ENCODE measurements at places on chromosomes 3 and 15.

GRCh38 chr3:158106766-158107471 lies 699 bp upstream of the SHOX2 start:
- DNase-seq, result peak; percentile 25
- H3K4me1 ChIP-seq, result peaks cover 60% of the 10 kb centered on the region
- H3K4me3 ChIP-seq, result peak overlapping the region; percentile 83
- H3K36me3 ChIP-seq, result peaks cover 5% of the 10 kb centered on the region

GRCh38 chr15:33860754-33861153 lies 107.5 kb upstream of the CHRM5 start:
- H3K27me3 ChIP-seq, result no peaks in the 10 kb centered on the region
- no peak for DNase-seq
- no peaks in the 10 kb centered on the region for H3K4me1 ChIP-seq
- H3K27ac ChIP-seq, result no peak overlapping the region
- peaks cover 2% of the 10 kb centered on the region for H3K36me3 ChIP-seq
- no peak overlapping the region for H3K4me3 ChIP-seq

DNA sequence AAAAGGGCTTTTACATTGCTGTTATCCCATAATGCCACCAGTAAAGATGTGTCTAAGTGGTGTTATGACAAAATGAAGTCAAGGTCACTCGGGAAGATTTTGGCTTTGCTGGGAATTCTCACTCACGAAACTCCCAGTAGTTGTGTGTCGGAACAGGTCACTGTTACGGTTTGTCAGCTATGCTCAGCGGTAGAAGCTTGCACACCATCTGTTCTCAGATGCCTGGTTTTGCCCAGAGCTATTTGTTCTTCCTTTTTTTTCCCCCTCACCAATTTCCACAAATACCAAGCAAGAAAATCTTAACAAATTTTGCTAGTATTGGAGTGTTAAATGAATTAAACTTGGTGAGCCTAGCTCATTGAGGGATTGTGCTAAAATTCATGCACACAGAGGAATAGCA lies 915.1 kb downstream of the MCTP2 start:
- H3K4me3 ChIP-seq, result no peak overlapping the region
- no peak overlapping the region for H3K27ac ChIP-seq
- H3K27me3 ChIP-seq, result no peaks in the 10 kb centered on the region

GRCh38 chr3:157573281-157573680 lies 70.1 kb upstream of the VEPH1 start:
- no peak for DNase-seq

- DNase-seq, result no peak
- no peak overlapping the region for H3K27ac ChIP-seq
- no peak overlapping the region for H3K4me3 ChIP-seq
- H3K36me3 ChIP-seq, result no peaks in the 10 kb centered on the region
- H3K27me3 ChIP-seq, result peaks cover 3% of the 10 kb centered on the region
Measured at GRCh38 chr3:40229386-40229785, 80.1 kb upstream of the EIF1B start.

DNA sequence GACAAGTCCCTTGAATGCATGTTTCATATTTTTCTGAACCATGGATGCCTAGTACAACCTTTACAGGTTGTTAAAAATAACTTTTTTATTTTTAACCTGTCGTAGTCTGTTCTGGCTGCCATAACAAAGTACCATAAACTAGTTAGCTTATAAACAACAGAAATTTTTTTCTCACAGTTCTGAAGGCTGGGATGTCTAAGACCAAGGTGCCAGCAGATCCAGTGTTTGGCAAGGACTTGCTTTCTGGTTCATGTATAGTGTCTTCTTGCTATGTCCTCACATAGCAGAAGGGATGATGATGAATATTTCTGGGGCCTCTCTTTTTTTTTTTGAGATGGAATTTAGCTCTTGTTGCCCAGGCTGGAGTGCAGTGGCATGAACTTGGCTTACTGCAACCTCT lies 23.0 kb upstream of the POLR2M start:
- no peaks in the 10 kb centered on the region for H3K27me3 ChIP-seq
- no peaks in the 10 kb centered on the region for H3K4me1 ChIP-seq
- H3K4me3 ChIP-seq, result no peak overlapping the region
- no peak overlapping the region for H3K27ac ChIP-seq
- no peaks in the 10 kb centered on the region for H3K36me3 ChIP-seq
- no peak for DNase-seq

DNA sequence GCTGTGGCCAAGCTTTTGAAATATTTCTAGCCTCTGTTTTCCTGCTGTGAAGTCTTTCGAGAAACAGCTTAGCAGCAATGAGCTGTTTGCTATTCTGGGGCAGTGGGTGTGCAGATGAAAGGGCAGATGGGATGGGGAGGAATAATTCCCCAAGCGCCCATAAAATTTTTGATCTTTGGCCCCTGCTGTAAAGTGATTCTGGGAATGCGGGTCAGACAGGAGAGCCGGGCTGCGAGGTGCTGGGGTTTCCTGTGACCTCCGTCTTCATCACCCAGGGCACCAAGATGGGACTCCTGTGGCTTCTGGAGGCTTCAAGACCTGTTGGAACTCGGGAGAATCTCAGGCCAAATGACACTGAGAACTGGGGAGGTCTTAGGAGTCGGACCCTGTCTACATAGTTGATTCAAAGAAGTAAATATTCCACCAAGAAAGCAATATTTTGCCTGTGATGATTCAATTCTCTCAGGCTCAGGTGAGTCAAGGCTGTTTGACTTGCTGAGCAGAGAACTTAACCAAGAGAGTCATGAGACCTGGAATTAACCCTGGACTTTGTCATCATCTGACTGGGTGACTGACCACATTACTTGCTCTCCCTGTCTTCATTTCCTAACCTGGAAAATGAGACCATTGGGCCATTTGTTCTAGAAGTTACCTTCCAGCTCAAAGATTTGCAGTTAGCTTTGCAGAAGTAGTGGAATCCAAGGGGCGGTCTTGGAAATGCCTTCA lies 86.4 kb downstream of the POLR2M start:
- no peaks in the 10 kb centered on the region for H3K4me1 ChIP-seq
- no peaks in the 10 kb centered on the region for H3K36me3 ChIP-seq
- no peak for DNase-seq
- H3K27ac ChIP-seq, result no peak overlapping the region
- no peak overlapping the region for H3K4me3 ChIP-seq

- peaks cover 7% of the 10 kb centered on the region for H3K27me3 ChIP-seq
- H3K27ac ChIP-seq, result peak overlapping the region; percentile 100
- peaks cover 63% of the 10 kb centered on the region for H3K4me1 ChIP-seq
- peak overlapping the region; percentile 100 for H3K4me3 ChIP-seq
- peaks cover 4% of the 10 kb centered on the region for H3K36me3 ChIP-seq
- no peak for DNase-seq
Measured at GRCh38 chr15:78873793-78874765, 1.4 kb downstream of the MORF4L1 start.

- DNase-seq, result no peak
- peaks cover 3% of the 10 kb centered on the region for H3K27me3 ChIP-seq
- peaks cover 43% of the 10 kb centered on the region for H3K4me1 ChIP-seq
- H3K4me3 ChIP-seq, result peak overlapping the region; percentile 12
Measured at GRCh38 chr15:88542342-88542733, 4.1 kb downstream of the DET1 start.

GRCh38 chr3:71130471-71131374 lies 452.8 kb downstream of the FOXP1 start:
- H3K4me1 ChIP-seq, result peaks cover 60% of the 10 kb centered on the region
- no peaks in the 10 kb centered on the region for H3K36me3 ChIP-seq
- peak overlapping the region; percentile 29 for H3K27ac ChIP-seq
- peak overlapping the region; percentile 86 for H3K4me3 ChIP-seq
- DNase-seq, result peak; percentile 13

- no peak overlapping the region for H3K4me3 ChIP-seq
- peaks cover 23% of the 10 kb centered on the region for H3K27me3 ChIP-seq
- H3K4me1 ChIP-seq, result no peaks in the 10 kb centered on the region
- no peak for DNase-seq
- no peak overlapping the region for H3K27ac ChIP-seq
- H3K36me3 ChIP-seq, result no peaks in the 10 kb centered on the region
Measured at GRCh38 chr3:46365737-46366524, 4.8 kb upstream of the CCR5 start.

GRCh38 chr3:99504258-99504657 lies 134.1 kb upstream of the COL8A1 start:
- H3K36me3 ChIP-seq, result no peaks in the 10 kb centered on the region
- H3K4me1 ChIP-seq, result peaks cover 3% of the 10 kb centered on the region
- no peak overlapping the region for H3K4me3 ChIP-seq

- H3K36me3 ChIP-seq, result no peaks in the 10 kb centered on the region
- peaks cover under 1% of the 10 kb centered on the region for H3K27me3 ChIP-seq
- no peak for DNase-seq
- no peaks in the 10 kb centered on the region for H3K4me1 ChIP-seq
- H3K4me3 ChIP-seq, result no peak overlapping the region
Measured at GRCh38 chr3:194711913-194712312, 26.2 kb downstream of the FAM43A start.

All from neural crest cell (in vitro differentiated cells).